ENCODE measurements at places on chromosomes 2 and 18. TPM values are rescaled to one million over a fixed set of nuclear protein-coding genes. Genes with fewer than 3 reads are reported as not detected.

ARHGAP28 gene
- total RNA-seq = not detected

GPR155 gene
- 2.7 TPM for total RNA-seq

- no peak for DNase-seq
- H3K4me3 ChIP-seq = no peak overlapping the region
- peaks cover 14% of the 10 kb centered on the region for H3K27me3 ChIP-seq
- H3K27ac ChIP-seq = no peak overlapping the region
Measured at GRCh38 chr2:196520605-196521004, 118.9 kb upstream of the CCDC150 start.

DNA sequence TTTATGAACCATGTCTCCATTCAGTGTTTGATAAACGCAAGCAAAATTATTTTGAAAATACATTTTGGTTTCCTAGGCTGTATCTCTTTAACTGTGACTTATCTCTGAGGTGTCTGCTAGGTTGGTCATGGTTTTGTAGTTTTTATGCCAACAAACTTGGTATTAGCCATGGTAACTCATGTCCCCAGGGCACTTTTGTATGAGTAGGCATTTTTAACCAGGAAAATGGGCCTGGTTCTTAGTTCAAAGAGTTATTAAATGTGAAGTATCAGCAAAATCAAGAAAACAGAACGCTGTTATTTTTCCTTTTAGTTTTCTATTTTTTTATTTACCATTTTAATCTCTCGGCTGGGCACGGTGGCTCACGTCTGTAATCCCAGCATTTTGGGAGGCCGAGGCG is 179.3 kb upstream of the LHCGR start:
- no peak overlapping the region for H3K4me3 ChIP-seq
- no peaks in the 10 kb centered on the region for H3K36me3 ChIP-seq
- no peaks in the 10 kb centered on the region for H3K27me3 ChIP-seq
- no peak overlapping the region for H3K27ac ChIP-seq
- no peaks in the 10 kb centered on the region for H3K4me1 ChIP-seq

All from activated T-helper 1 cell treated with anti-CD3 and anti-CD28 coated beads, Interleukin-12 subunit alpha, Interleukin-12 subunit beta, Interleukin-2, Interleukin-4 antibody, amounts not matched to agents 30 ng/mL and 10 ng/mL and 1 ng/mL, durations not matched to agents 14 hours and 24 hours and 36 hours (primary cell).